ENCODE measurements at places on chromosomes 4 and X.

DNA sequence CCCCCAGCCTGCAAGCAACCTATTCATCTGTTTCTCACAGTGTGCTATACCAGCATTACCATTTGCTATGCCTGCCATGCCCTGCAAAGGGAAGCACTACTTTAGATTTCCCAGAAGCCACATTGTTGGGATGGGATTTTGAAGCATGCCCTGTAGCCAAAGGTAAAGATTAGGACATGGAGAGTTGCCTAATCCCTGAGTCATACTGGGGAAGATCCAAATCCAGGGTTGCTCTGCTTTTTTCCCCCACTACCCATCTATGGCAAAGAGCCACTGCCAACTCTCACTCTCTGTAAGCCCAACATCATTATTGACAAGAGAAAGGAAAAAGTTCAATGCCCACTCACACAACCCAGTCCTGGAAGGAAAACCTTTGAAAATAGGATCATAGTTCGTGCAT is 36.7 kb upstream of the TMEM164 start:
- DNase-seq: no peak

GRCh38 chr4:122010610-122011009 is 58.8 kb upstream of the TRPC3 start:
- no peak for DNase-seq

DNA sequence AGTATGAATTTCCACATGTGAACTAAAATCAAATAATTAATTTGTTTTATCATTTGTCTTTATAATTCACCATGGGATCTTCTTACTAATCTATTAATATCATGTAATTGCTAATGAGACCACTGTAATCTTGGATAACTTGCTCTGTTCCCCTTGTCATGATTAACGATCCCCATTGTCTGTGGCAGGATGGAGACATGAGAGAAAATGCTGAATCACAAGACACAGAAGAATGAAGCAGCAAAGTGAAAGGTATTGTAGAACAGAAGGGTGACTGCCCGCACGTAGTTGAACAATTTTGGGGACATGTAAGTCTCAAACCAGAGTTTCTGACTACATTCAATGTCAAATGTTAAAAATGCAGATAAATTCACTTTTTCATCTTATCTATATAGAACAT is 135.2 kb downstream of the EPHA5 start:
- no peak for DNase-seq

DNA sequence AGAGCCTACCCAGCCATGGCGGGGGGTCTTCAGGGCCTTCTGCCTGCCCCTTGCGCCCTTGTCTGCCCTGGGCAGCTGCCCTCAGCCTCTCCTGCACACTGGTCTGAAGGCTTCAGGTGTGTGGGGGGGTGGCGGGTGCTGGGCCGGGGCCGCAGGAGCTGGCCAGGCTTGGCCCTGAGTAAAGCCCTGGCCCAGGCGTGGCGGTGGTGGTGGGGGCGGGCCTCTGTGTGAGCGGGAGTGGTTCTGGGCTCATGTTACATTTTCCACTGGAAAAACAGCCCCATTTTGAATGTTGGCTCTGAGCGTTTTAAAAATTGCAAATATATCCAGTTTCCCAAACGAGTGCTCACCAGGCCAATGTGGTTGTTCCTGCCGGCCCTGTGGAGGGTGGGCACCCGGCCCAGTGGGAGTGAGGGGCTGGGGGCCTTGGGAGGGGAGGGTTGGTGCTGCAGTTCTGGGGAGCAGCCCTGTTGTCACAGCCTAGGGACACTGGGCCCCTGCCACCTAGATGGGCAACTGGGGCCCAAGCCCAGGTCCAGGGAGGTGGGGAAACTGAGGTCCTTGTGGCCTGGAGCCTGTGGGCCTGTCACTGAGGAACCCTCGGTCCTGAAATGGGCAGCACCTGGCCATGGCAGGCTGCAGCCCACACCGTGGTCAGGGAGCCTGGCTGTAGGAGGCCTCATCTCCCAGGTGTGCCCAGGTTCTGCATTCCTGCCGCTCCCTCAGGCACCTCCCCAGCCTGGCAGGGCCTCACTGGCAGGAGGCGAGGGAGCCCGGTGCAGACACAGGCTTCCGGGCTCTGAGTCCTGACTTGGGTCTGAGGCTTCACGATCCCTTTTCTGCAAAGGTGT is 28.3 kb downstream of the FGFRL1 start:
- no peak for DNase-seq

GRCh38 chr4:40822420-40823166 is 72.8 kb downstream of the NSUN7 start:
- DNase-seq: no peak
